ENCODE measurements at places on chromosomes 16 and 17. TPM values are rescaled to one million over a fixed set of nuclear protein-coding genes. Genes with fewer than 3 reads are reported as not detected.

GRCh38 chr17:58991718-58992331 is 114.9 kb downstream of the TRIM37 start:
- DNase-seq: peak; percentile 15

DNA sequence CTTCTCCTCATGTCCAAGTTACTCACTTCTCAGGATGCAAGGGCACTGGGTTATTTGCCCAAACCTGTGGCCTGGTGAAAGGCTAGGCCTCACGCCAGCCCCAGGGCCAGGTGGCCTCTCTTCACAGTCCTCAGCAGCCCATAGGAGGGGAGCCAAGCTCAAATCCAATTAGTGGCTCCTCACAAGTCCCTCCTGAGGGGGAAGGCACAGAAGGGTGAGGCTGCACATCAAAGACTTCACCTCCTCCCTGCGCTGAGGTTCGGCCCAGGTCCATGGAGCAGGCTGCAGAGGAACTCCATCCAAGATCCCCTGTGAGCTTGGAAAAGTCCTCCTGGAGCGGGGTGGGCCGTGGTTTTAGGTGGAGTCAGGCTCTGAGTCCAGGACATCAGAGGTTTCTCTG is 320.0 kb downstream of the FOXL1 start:
- no peak for DNase-seq

DNA sequence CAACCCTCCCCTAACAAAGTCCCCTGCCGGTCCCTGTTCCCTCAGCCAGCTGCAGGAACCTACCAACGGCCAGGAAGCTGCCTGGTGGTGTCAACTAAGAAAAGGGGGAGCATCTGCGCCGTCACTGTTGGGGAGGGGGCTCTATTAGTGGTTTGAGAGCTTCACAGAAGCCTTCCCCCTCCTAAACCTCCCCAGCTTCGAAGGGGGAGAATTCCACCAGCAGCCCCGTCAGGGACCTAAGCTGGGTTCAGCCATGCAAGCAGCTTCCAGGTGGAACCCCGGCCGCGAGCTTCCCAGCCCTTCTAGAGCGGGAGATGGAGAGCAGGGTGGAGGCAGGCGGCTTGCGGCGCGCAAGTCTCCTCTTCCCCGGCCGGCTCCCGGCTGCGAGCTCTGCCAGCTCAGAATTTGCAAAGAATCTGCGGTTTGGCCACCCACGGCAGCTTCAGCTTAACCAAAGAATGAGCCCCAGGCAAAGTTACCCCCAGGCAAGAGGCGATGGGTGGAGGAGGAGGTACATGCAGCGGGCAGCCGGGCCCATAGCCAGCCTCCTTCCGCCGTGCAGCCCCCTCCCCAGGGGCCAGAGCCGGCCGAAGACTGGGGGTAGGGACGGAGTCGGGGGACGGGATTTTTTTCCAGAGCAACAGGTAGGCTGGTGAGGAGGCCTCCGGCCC is 33.7 kb downstream of the DDX19A start:
- DNase-seq: peak; percentile 62

- DNase-seq: no peak
Observed at GRCh38 chr16:54538276-54538675, 251.7 kb upstream of the IRX3 start.

DNA sequence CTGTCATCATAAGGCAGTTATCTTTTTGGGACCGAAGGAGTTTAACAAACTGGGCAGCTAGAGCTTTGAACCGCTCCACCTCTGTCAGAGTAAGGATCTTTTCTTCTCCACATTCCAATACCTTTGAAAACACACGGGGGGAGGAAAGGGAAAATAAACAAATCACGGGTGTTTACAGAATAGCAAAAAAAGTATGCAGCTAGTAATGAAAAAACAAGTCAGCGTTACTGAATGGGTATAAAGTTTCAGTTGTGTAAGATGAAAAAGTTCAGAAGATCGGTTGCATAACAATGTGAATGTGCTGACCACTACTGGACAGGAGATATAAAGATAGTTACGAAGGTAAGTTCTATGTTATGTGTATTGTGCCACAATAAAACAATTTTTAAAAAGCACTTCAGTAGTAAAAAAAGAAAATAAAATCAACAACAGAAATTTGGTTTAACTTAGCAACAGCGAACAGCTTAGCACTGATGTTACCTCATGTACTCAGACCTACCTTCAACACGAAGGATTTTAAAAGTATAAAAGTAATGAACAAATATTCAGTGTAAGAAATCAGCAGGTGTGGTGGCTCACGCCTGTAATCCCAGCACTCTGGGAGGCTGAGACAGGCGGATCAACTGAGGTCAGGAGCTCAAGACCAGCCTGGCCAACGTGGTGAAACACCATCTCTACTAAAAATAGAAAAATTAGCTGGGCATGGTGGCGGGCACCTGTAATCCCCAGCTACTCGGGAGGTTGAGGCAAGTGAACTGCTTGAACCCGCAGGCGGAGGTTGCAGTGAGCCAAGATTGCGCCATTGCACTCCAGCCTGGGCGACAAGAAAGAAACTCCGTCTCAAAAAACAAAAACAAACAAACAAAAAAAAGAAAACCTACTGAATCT is 34.3 kb downstream of the MARF1 start:
- peak; percentile 76 for DNase-seq

DNA sequence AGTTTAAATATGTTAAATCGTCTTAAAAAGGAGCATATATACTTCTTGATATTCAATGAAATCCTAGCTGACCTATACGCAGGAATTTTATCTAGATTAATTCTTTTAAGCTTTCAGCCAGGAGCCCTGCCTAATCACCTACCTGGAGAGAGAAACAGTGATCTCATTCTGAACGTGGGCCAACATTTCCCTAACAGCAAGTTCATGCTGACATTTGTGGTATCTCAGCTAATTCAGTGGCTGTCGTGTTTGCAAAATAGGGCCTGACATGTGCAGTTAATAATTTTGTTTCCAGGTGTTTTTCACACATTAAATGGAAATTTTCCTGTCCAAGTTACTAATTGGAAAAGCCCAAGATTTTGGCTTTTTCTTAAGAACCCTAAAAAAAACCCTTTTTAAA is 17.4 kb downstream of the KRT24 start:
- no peak for DNase-seq

- DNase-seq: no peak
Observed at GRCh38 chr16:51630076-51630475, 479.0 kb upstream of the SALL1 start.

The JMJD8 gene
- 35.4 TPM for total RNA-seq

DNA sequence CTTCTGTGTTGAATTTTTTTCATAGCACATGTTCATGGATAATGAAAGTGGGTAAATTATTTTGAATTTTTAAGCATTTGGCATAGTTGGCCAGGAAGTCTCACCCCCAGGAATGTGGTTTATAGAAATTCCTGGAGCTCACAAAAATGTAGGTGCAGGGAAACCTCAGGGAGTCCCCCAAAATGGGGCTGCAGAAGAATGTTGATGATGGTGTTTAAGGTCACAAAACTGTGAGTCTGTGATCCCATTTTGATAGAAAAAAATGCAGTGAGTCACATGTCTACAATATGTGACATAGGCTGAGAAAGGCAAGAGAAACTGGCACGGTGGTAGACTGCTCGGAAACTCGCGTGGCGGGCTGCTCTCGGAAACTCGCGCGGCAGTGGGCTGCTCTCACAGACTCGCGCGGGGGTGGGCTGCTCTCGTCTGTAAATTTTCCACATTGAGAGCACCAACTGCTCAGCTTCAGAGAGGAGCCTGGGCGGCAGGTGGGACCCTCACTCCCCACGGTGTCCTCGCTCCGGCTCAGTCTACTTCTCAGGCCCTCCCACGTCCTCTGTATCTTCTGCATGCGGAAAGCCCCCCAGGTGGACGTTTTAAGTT is 18.7 kb upstream of the MC1R start:
- no peak for DNase-seq

DNA sequence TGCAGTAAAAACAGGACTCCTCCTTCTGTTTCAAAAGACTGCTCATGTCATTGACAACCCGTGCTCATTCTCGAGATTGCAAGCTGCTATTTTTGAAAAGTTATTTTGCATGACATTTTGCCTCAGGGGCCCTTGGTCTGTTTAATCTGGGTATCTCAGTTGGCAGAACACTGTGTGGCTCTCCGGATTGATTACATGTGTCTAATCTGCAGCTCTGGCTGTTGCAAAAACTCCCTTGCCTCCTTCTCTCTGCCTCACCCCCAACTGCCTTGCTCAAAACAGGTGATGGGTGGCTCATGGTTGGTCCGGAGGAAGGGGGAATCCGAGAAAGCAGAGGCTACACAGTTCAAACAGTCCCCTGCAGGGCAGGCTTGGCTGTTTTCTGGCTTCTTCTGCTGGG is 25.3 kb downstream of the GINS3 start:
- no peak for DNase-seq

DNA sequence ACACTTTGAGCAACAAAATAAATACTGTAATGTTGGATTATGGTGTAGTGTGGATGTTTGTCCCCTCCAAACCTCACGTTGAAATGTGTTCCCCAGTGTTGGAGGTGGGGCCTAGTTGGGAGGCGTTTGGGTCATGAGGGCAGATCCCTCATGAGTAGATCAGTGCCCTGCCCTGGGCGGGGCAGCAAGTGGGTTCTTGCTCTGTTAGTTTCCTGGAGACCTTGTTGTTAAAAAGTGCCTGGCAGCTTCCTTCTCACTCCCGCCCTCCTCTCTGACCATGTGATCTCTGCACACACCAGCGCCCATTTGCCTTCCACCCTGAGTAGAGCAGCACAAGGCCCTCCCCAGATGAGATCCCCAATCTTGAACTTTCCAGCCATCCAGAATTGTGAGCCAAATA is 67.7 kb downstream of the MPRIP start:
- no peak for DNase-seq

DNA sequence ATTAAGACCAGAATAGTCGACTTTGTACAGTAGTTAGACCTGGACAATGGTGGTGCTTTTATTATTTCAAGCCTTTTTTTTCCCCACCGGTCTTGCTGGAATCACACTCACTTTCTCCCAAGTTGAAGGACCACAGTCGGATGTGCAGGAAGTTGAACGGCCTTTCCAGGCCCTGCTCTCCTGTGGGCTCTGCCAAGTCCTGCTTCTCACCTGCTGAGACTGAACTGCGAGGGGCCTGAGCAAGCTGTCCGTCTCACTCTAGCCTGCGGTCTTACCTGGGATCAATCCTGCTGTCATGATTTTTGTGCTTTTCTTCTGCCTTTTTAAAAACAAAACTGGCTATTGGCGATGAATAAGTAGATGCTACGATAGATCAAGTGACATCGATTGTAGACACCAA is 1.3 kb downstream of the TLCD3A start:
- DNase-seq: no peak

GRCh38 chr17:7292729-7293128 is 1.7 kb downstream of the YBX2 start:
- DNase-seq: no peak

- DNase-seq: peak; percentile 59
Observed at GRCh38 chr17:8674344-8675305, 44.1 kb upstream of the MYH10 start.

DNA sequence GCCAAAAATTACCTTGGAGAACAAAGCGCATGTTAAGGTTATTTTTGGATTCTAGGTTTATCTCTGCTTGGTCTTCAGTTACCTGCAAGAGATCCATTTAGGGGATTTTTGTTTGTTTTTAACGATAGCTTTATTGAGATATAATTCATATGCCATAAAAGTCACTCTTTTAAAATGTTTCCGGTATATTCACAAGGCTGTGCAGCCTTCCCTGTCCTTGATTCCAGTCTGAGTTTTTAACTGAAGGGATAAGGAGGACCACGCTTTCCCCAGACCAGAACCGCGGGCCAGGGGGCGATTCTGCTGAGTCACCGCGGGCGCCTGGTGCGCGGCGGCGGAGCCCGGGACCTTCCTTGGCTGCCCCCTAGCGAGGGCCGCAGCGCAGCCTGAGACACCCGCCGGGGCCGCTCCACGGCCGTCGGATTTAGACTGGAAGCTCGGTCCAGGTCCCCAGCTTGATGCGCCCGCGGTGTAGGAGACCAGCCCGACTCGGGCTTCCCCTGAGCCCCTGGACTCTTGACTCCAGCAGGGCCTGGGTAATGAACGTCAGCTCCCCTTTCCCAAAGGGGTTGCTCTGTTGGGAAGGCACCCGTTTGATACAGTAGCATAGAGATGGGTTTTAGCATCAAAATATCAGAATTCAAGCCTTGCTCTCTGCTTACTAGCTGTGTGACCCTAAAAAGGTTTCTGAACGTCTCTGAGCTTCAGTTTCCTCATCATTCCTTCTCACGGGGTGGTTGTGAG is 50.0 kb upstream of the STH start:
- peak; percentile 68 for DNase-seq

The COX10 gene
- 13.5 TPM for total RNA-seq

Measured in fibroblast of villous mesenchyme (primary cell).